ENCODE measurements at places on chromosomes 16 and 17.

DNA sequence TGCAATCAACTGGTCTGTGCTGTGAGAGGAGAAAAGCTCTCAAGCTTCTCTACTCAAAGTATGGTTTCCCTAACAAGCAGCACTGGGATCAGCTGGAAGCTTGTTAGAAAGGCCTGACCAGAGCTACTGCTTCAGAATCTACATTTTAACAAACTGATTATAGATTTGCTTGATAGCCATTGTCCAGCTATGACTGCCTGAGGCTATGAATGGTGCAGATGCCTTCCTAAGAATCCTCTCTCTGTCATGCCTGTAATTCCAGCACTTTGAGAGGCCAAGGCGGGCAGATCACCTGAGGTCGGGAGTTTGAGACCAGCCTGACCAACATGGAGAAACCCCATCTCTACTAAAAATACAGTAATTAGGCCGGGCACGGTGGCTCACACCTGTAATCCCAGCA lies 28.6 kb downstream of the PKD1L3 start:
- no peak for DNase-seq

- DNase-seq = no peak
Observed at GRCh38 chr16:72537664-72538063, 365.7 kb upstream of the PMFBP1 start.

GRCh38 chr17:32927724-32928585 lies at the start of gene TMEM98:
Gene TMEM98, plus strand, starts transcription at chr17:32928153. Its CDS starts 3,376 bp downstream, at chr17:32931529.
- DNase-seq = no peak

DNA sequence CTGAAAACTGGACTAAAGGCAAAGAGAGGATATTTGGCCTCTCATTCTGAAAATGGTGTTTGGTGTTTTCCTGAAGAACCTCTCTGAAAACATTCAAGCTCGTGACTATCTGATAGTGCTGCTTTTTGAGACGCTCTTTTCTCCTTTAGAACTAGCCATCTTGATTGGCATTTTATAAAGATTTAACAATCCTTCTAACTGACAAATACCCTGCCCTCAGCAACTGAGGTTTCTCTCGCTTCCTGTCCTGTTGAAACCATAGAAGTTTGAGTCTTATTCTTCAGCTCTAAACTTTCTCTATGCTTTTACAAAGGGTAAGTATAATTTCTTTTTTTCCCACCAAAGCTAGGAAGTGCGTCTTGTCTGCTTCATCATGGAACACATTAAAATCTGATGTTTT lies 13.3 kb downstream of the CNEP1R1 start:
- no peak for DNase-seq

- DNase-seq = peak; percentile 19
Observed at GRCh38 chr16:56789360-56789759, 59.4 kb downstream of the NUP93 start.

Measured in activated naive CD4-positive, alpha-beta T cell treated with anti-CD3 and anti-CD28 coated beads, Interleukin-2, amount 50 U/mL, for 16 hours (primary cell).